ENCODE measurements at places on chromosomes 5 and 9.

DNA sequence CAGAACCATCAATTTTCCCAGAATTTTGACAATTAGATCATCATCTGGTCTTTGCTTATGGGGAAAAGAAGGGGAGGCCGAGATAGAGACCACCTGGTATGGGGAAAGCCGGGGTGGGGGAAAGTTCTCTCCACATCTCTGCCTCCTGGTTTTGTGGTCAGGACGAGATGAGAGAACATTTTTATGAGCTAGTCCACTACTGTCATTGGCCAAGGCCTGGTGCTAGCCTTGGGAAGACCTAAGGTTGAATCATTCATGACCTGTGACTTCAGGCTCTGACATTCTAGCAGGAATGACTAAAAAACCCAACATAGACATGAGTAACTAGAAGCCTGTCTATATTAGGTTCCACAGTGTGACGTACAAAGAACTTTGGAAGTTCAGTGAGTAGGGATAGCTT lies 135.2 kb downstream of the PTTG1 start:
- no peak for DNase-seq

- DNase-seq: no peak
These were observed 722.8 kb upstream of the GRAMD2B start for GRCh38 chr5:125700380-125700861.

DNA sequence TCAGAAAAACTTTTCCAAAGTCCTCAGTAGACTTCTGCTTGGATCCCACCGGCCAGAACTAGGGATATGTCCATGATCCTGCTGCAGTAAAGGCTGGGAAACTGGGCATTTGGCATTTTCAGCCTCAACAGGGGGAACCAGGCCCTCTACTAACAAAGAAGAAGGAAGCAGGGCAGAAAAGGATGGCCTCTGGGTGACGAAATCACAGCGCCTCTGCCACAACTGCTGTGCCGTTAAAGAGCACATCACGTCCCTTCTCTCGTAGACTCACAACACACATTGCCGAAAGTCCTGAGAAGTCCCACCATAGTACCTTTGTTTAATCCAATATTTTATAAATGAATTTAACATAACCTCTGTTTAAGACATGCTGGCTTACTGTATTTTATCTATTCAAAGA lies 10.4 kb upstream of the AFAP1L1 start:
- DNase-seq: no peak

GRCh38 chr5:159343295-159344094 lies 13.2 kb upstream of the IL12B start:
- DNase-seq: no peak

DNA sequence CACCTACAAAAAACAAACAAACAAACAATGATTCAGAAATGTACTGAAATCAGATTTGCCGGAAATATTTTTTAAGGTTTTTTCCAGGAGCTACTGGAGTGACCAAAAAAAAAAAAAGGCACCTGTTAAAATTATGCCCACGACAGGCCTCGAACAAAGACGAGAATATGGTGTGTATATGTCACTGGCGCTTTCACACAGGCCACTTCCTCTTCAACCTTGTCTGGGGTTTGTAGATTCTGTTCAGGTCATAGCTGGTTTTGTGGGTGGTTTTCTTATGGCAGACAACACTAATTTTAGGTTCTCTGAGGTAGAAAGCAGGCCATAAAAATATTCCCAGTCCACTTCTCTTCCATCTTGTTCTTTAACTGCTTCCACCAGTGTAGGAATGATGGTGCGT lies 7.0 kb downstream of the NDUFB6 start:
- no peak for DNase-seq

- peak; percentile 8 for DNase-seq
These were observed 69.3 kb upstream of the NIPAL4 start for GRCh38 chr5:157390551-157391297.

- DNase-seq: no peak
These were observed 9.7 kb upstream of the JADE2 start for GRCh38 chr5:134515801-134516200.

DNA sequence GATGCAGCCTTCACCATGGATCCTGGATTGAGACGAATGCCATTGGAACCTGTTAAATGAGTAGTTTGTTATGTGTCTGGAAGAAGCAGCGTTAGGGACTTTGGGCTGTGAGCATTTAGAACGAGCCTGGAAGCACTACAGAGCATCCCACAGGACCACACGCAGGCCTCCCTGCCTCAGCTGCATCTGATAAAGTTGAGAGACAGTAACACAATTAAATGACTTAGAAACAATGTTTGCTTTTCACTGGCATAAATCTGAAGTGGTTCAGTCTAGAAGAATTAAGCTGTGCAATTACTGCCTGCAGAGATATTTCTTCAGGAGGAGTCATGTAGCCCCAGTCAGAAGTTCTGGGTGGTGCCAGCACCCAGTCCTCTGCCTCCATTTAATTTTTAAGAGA lies 9.8 kb upstream of the TLX3 start:
- DNase-seq: no peak

GRCh38 chr5:131942016-131942415 lies 3.4 kb downstream of the MEIKIN start:
- DNase-seq: no peak

DNA sequence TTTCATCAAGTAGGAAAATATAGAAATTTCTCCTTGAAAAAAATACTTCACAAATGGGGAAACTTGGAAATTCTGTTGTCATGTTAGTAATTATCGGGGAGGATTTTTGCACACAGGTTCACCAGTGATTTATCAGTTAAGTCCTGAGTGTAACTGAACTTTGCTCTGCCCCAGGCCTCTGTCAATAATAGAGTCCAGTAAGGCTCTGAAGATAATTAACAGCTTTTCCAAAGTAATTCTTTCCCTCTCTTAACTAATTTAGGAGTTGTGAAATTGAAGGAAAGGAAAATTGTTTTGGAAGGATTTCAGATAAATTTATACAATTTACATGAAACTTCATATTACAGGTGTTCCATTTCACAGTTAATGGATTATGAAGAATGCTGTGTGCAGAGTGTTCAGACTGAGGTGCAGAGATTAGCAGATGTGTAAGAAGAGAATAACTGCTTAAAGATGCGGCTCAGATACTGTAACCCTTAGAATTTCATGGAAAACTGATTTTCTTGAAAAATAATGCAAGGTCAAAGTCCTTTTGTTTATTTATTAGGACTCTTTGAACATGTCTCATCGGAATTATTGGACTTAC lies 2.9 kb upstream of the AGXT2 start:
- no peak for DNase-seq

DNA sequence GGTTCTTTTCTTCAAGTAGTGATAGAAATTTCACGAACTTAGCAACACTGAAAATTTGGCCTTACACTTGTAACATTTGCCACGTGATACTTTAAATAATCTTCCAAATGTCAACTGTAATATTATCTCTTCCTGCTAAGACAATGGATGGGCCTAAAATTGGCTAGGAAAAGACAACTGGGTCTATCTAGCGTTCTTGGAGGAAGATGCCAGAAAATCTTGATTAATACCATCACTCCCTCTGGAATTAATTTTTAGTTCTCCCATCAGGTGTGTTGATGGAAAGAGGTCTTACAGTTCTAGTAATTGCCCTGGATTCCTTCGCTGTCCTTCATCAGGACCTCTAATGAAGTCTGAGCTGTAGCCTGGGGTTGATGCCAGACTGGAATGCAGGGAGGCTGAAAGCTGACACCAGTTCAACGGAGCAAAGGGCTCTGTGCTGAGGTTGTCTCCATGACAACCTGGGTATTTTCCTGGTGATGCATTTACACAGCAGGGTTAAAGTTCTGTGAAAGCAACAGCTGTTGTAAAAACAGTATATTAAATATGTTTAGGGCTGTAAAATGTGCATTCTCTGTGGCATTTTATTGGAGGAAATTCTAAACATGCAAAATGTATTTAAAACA lies 92.3 kb downstream of the GAS1 start:
- no peak for DNase-seq

GRCh38 chr5:172455087-172455381 lies 709 bp upstream of the SH3PXD2B start:
- no peak for DNase-seq

GRCh38 chr9:96751815-96752214 lies 26.1 kb downstream of the ZNF510 start:
- no peak for DNase-seq

GRCh38 chr5:67475489-67475888 lies 278.9 kb upstream of the CD180 start:
- DNase-seq: no peak

Measured in stimulated activated CD4-positive, alpha-beta T cell treated with anti-CD3 and anti-CD28 coated beads, Interleukin-1b, Interleukin-23, amount 100 ng/mL, for 1 hour (primary cell).